ENCODE measurements at places on chromosomes 1 and 21.

DNA sequence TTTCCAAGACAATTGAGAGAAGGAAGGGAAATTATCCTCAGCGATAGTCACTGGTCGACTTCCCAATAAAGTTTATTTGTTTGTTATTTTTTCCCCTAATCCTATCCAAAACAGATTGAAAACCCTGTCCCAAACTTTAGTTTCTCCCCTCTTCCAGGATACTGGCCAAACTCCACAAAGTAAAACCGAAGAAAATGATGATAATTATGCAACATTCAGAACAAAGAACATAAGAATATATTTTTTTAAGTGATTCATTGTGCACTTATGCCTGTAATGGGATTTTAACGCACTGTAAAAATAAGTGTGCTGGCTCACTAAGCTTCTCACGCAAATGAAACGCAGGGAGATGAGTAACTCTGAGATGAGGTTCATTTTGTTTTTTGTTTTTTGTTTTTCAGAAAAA, 6.0 kb downstream of the GLIS1 start:
- no peak for DNase-seq

- no peak for DNase-seq
Measured at GRCh38 chr1:11951901-11952300, 17.4 kb downstream of the PLOD1 start.

- no peak for DNase-seq
Measured at GRCh38 chr1:111097356-111098099, 42.4 kb downstream of the DRAM2 start.

GRCh38 chr1:54854381-54855020, 32.5 kb downstream of the DHCR24 start:
- DNase-seq: no peak

GRCh38 chr1:94820936-94821335, 779 bp downstream of the SLC44A3 start:
- DNase-seq: no peak

- DNase-seq: peak; percentile 67
Measured at GRCh38 chr1:3618881-3619671, 5.7 kb upstream of the TPRG1L start.

All from central memory CD4-positive, alpha-beta T cell (primary cell).